Stimulated activated CD4-positive, alpha-beta T cell treated with anti-CD3 and anti-CD28 coated beads, Interleukin-1b, Interleukin-23, amount 100 ng/mL, for 48 hours (primary cell): ENCODE measurements at places on chromosomes 5 and 9.

DNA sequence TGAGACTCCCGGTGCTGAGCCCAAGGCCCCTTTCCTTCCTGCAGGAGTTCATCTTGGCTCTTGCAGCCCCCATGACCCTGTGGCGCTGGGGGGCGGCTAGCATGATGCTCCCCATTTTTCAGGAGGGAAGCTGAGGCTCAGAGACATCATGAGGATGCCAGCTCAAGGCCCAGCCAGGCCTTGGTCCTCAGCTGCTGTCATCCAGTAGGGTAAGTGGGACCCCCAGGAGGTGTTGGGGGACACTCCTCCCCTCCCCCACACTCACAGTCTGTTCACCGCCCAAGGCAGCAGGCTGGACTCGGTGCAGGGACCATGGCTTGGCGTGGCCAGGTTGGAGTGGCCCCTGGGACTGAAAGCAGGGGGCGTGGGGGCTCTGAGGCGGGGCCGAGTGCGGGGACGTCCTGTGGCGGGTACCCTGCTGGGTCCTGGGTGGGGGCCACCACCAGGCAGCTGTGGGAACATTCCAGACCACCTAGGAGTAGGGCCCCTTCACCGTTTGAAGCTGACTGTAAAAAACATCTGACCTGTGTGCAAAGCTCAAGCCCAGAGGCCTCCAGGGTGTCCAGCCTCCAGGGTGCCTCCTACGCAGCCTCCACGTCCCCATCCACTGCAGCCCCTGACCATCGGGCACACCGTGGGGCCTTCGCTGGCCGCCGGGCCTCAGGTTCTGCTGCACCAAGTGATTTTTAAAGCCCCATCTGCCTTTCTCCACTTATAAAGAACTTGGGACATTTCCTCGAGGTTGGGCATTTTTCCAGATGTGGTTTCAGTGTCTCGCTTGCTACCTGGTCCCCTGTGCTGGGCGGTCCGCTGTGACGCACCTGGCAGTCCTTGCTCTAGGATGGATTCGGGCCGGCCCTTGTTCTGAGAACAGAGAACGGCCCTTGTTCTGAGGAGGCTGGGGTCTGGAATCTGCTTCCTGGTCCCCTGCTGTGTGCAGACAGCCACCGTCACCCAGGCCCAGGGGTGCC lies 3.4 kb upstream of the NOTCH1 start:
- no peak for DNase-seq

DNA sequence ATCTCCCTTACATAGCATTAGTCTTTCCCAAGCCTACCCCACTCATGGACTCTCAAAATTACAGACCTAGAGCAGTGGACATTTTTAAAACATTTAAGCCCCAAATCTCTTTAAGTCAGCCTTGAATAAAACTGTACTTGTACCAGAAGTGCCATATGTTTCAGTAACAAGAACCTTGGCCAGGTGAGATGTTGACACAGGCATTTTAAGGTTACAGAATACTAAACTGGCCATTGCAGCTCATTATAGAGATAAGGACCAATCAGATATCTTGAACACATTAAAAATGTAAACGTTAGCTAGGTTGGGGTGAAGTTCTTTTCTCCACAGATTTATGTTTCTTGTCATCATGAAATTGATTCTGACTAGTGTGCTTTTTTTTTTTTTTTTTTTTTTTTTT lies 103.8 kb upstream of the MIER3 start:
- no peak for DNase-seq

DNA sequence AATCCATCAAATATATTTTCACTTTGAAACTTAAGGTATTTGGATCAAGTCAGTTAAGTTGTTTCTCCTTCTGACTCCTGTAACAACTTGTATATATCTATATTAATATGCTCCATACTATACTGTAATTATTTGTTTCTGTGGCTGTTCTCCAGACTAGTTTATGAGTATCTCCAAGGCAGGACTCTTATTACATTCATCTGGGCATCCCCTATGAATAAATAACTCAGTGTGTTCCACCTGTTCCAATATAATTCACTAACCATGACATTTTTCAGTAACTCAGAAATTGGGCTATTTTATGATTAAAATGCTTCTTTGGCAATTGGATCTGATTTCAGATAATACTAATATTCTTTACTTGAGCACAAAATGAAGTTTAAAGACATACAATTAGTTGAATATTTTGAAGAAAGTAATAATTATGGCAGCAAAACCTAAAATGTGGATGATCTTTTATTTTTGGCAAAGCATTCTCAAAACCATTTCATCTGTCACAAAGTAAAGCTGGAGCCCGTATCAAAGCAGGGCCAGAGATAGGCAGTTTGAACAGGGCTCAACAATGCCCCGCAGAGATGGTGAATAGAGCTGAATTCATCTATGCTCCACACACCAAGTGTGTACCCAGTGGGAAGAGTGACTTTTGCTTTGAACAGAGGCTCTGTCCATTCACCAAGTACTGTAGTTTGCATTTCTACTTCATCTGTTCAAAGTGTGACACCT lies 314.3 kb downstream of the PDE4D start:
- no peak for DNase-seq

DNA sequence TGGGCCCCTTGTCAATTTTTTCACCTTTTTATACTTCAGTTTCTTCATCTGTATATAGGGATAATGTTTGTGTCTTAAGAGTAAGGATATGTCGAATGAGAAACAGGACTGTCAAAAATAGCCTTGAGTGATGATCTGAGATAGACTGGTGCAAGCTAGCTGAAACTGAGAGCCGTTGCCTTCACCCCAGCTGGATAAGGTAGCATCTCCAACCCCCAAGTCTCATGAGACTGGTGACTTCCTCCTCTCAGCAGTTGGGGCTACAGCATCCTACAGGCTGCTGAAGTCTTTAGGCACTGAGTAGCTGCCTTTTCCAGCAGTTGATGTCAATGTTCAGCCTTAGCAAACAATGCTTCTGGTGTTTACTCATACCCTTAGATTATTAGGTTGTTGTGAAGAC lies 330.2 kb downstream of the OSTF1 start:
- no peak for DNase-seq

GRCh38 chr9:129023036-129023907 lies 4.9 kb downstream of the SH3GLB2 start:
- DNase-seq, result no peak

GRCh38 chr5:32504329-32504988 lies 59.9 kb upstream of the ZFR start:
- DNase-seq, result no peak

DNA sequence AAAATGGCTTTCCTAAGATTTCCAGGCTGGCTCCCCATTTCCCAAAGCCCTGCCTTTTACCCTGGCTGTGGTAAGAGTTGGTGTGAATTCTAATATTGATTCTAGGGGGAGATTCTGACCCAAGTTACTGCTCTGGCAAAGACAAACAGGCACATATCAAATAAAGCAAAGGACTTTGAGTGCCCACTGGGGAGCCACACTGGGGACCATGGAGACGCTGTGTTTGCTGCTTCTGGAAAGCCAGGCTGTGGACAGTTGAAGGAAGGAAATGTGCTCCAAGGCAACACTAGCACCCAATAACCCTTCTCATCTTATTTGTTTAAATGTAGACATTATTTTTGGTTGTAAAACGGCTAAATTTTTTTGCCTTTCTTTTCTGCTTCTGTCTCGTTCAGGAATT lies 78.7 kb downstream of the SNCAIP start:
- no peak for DNase-seq

GRCh38 chr5:67537439-67538148 lies 341.0 kb upstream of the CD180 start:
- DNase-seq, result no peak

DNA sequence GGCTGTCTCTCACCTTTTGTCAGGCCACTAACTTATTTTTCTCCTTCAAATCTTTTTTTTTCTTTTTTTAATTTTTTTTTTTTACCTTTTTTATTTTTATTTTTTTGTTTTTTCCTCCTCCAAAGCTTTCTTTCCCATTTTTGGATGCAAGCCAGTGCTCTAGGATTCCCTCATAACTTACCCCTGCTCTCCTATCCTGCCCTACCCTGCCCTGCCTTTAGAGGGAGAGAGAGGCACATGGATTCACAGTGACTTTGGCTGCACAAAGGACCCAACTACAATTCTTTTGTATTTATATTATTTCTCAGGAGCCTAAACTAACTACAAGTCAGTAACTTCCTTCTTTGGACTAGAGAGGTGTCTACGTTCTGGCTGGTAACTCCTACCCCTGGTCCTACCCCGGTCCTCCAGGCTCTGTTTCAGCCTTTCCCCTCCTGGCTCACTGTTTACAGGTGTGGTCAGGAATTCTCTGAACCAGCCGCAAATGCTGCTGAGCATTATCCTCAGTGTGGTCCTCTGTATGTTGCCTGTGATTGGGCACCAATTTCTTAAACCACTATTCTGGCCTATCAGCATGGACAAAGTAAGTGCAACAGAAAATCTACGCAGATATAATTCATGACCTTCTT lies 8.4 kb upstream of the RUSC2 start:
- no peak for DNase-seq

- peak; percentile 44 for DNase-seq
Measured at GRCh38 chr9:137030538-137031527, 1.1 kb downstream of the FUT7 start.

DNA sequence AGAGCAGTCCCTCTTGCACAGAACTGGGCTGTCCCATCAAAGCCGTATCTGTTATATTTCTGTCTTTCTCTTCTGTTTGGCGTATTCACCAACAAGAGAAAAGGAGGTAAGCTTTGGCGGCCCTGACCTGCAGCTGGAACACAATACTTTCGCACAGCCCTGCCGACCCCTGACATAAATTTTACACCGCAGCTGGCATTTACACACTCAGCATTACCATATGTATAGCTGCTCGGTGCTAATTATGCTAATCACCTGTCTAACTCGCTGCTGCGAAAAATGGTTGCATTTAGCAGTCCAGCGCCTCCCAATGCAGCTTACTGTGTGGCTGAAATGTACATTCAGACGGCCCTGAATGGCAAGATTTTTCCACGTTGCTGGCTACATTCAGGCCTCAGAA lies 20.8 kb downstream of the PTCH1 start:
- no peak for DNase-seq
